ENCODE measurements at places on chromosomes 12 and 14.

GRCh38 chr14:22463763-22464173 is 125.3 kb downstream of the DAD1 start:
- no peak for DNase-seq

- no peak for DNase-seq
Observed at GRCh38 chr14:57712102-57712501, 153.8 kb downstream of the SLC35F4 start.

GRCh38 chr12:226401-226800 is 12.4 kb upstream of the SLC6A12 start:
- no peak for DNase-seq

DNA sequence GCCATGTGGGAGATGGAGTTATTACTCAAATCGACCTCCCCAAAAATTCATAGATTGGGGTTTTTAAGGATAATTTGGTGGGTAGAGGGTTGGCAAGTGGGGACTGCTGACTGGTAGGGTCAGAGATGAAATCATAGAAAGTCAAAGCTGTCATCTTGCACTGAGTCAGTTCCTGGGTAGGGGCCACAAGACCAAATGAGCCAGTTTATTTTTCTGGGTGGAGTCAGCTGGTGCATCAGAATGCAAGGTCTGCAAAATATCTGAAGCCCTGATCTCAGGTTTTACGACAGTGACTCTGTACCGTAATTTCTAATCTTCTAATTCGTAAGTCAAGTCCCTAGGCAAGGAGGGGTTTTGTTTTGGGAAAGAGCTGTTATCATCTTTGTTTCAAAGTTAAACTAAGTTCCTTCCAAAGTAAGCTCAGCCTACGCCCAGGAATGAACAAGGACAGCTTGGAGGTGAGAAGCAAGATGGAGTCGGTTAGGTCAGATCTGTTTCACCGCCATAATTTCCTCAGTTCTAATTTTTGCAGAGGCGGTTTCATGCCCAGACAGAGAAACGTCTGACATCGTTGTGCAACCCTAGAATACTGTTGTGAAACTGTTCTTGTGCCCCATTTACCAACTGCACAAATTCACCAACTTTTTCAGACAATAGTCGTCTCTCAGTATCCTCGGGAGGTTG is 104.5 kb upstream of the SFSWAP start:
- no peak for DNase-seq

DNA sequence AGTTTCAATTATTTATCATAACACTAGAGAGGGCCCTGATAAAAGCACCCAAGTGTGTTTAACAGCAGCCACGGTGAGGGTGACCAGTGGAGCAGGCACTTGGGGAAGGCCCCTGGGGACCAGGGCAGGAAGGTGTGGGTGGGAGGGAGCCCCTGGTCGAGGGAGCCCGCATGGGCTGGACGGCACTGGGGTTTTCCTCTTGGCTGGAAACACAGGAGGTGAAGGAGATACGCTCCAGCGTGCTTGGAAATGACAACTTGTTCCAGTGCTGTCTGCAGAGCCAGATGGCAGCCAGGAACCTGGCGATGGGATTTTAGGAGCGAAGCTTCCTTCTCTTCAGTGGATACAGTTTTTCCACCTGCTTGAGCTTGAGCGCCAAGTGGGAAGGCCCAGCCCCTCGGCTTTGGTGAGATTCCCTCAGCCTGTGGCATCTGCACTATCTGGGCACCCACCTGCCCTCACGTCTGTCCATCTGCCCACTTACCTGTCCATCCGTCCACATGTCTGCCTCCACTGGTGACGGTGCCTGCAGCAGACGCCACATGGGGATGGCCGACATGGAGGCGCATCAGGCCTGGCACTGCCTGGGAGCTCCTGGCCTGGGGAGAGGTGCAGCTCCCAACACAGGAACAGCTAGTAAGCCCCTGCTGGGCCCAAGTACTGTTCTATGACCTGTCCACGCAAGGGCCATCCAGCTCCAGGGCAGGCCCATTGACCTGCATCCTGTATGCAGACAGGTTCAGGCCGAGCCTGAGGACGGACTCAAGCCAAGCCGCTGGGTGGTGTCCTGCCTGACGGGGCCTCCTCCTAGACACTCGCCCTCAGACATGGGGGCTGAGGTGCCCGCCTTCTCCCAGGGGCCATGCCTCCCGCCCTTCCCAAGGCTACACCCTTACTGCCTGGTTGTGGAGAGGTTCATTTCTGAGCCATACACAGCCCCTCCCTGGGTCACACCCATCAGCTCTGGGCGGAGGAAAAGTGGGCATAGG is 192.2 kb upstream of the C14orf180 start:
- no peak for DNase-seq

GRCh38 chr12:46562625-46563225 is 190.2 kb upstream of the SLC38A2 start:
- DNase-seq = no peak

GRCh38 chr12:94190623-94191022 is 42.2 kb downstream of the PLXNC1 start:
- DNase-seq = no peak

GRCh38 chr12:45268672-45269411 is 52.9 kb downstream of the ANO6 start:
- peak; percentile 18 for DNase-seq

DNA sequence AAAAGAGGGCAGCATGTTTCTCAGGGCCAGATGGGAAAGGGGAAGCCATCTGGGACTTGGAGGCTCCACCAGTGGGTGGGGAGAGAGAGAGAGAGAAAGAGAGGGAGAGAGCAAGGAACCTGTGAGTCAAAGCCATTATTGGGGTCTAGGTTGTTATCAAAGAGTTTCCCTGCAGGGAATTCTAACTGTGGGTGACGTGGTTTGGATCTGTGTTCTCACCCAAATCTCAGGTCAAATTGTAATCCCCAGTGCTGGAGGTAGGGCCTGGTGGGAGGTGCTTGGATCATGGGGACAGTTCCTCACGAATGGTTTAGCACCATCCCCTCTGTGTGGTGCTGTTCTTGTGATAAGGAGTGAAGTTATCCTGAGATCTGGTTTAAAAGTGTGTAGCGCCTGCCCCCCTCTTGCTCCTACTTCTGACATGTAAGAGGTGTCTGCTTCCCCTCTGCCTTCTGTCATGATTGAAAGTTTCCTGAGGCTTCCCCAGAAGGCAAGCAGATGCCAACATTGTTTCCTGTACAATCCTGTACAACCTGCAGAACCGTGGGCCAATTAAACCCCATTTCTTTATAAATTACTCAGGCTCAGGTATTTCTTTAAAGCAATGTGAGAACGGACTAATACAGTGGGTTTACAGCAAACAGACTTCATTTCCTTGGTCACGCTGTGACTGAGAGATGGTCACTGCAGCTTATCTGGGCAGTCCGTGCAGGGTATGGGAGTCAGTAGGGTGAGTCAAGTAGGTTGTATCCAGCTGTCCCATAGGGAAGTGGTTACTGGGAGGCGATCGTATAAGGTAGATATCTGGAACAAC is 52.4 kb downstream of the CCDC91 start:
- no peak for DNase-seq

DNA sequence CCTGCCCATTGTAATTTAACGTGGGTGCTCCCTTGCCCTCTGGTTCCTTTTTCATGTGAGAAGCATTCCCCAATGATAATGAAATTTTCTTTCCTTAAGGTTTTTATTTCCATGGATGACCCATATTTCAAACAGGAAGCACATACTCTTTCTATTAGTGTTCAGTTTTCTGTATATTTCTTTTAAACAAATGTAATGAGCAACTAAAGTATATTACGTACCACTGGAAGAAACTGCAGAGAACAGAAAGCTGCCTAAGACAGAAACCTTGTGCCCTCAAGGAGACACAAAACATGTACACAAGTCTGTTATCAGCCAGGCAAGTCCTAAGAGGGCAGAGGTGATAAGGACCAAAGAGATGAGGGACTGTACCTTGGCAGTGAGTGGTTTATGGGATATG is 414.9 kb downstream of the ETNK1 start:
- no peak for DNase-seq

GRCh38 chr12:101761350-101761749 is 22.1 kb upstream of the SYCP3 start:
- no peak for DNase-seq
